ENCODE measurements at places on chromosomes 4 and X. TPM values are rescaled to one million over a fixed set of nuclear protein-coding genes. Genes with fewer than 3 reads are reported as not detected.

The EPGN gene
- polyA plus RNA-seq, result not detected

The RHOXF2B gene
- polyA plus RNA-seq, result not detected

The TRPC3 gene
- 6.9 TPM for polyA plus RNA-seq

The ARMCX4 gene
- polyA plus RNA-seq, result 32.2 TPM

The CXCL11 gene
- 0.33 TPM for polyA plus RNA-seq

The MTMR1 gene
- polyA plus RNA-seq, result 34.7 TPM

The SOD3 gene
- polyA plus RNA-seq, result not detected

The SPIN2A gene
- 2.5 TPM for polyA plus RNA-seq

The GPR119 gene
- polyA plus RNA-seq, result not detected

The ZBTB33 gene
- 21.4 TPM for polyA plus RNA-seq

The TMPRSS11A gene
- not detected for polyA plus RNA-seq

The TEX13C gene
- polyA plus RNA-seq, result 0.22 TPM

The PITX2 gene
- not detected for polyA plus RNA-seq

The TMPRSS11B gene
- not detected for polyA plus RNA-seq
